ENCODE measurements at places on chromosomes 5 and 9.

- DNase-seq: no peak
Observed at GRCh38 chr5:9398227-9398626, 147.6 kb downstream of the SEMA5A start.

DNA sequence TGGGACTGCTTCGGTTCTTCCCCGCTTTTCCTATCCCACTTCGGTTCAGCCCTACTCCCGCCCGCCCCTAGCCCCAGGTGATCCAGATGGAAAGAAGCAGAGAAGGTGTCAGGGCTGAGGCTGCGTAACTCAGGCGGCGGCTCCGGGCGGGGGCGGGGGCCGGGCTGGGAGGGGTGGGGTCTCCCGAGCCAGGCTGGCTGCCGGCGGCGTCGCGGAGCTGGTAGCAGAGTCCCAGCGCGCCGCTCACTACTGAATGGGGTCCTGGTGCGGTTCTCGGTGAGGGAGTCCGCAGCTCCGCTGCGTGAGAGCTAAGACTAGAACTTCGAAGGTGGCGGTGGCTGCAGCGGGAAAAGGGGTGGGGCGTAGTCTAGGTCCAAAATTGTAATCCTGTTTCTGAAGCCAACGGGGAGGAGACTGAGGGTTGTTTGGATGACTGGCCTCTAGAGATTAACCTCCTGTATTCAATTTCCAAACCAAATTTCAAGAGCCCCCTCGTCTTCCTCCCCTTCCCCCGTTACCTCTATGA, 1.4 kb downstream of the PRR16 start:
- no peak for DNase-seq

GRCh38 chr9:134681061-134681661, 39.6 kb downstream of the COL5A1 start:
- DNase-seq: no peak

DNA sequence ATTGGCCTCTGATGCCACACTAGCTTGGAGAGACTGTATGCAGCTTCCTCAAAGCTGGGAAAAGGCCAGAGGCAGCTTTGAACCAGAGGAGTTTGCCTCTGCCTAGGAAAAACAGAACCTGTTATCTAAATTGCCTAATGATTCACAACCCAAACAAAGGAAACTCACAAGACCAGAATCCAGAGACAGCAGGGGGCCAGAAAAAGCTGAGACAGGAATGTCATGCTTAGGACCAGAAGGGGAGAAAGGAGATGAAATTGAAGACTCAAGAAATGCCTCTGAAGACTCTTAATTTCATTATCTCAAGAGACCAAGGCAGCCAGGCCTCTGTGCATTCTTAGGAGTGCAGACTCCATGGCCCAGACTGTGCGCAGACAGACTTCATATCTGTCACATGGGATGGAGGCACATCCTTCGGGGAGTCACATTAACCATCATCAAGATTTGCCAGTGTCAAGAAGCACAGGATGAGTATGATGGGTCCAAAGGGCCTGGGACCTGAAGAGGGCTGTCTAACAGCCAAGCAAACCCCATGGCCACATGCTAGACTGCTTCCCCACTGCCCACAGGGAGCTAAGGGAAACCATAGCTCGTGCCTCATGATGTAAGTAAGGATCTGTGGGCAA, 57.3 kb downstream of the ARSB start:
- no peak for DNase-seq

GRCh38 chr9:89418882-89419640, 78.9 kb downstream of the SEMA4D start:
- no peak for DNase-seq

- DNase-seq: no peak
Observed at GRCh38 chr5:102975045-102975444, 144.9 kb downstream of the GIN1 start.

GRCh38 chr5:61649971-61650370, 317.9 kb downstream of the ZSWIM6 start:
- no peak for DNase-seq

DNA sequence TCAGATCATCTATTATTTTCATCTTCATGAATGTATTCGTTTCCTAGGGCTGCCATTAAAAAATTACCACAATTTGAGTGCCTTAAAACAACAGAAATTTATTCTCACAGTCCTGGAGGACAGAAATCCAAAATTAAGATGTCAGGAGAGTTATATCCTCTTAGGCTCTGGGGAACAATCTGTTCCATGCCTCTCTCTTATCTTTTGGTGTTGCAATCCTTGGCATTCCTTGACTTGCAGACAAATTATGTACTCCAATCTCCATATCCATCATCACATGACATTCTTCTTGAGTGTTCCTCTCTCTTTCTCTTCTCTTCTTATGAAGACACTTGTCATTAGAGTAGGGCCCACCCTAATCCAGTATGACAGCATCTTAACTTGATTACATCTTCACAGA, 339.4 kb downstream of the EFNA5 start:
- DNase-seq: no peak

DNA sequence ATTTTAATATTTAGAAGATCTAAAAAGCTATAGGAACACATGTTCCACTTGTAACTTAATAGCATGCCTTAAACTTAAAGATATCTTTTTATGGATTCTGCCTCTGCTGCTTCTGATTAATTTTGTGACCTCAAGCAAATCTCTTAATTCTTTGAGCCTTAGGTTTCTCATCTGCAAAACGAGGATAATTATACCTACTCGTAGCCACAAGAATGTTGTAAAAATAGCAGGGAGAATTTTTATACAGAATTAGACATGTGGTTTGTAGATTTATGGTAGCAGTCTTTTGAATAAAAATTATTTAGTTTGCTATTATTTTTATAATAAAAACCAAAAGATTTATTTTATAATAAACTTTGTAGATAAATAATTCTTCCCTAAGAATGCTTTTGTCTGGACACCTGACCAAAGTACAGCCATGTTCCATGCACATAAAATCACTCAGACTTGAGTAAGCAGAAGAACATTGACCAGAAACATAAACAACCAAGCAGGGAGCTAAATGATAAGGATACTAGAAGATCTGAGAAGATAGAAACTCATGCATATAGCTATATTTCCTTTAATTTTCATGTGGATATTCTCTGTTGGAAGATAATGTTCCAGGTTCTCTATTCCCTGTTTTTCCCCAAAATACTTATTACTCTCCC, 18.5 kb downstream of the C9orf85 start:
- no peak for DNase-seq

DNA sequence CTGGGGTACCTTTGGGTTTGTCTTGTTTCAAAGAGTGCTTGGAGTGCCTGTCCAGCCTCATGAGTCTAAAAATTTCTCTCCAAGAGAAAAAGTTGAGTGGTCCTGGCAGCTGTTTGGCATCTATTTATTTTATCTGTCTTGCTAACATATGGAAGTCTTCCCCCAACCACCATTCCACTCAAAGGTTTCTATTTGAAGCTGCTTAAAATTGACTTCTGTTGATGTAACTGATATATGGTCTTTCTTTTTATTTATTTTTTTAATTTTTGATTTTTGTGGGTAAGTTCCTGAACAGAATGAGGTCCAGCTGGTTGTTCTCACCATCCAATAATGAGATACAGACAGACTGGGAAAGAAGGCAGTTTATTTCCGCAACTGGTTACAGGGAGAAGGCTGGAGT, 178.7 kb upstream of the SGCD start:
- DNase-seq: no peak

GRCh38 chr5:163569284-163569683, 63.9 kb downstream of the MAT2B start:
- DNase-seq: no peak

- no peak for DNase-seq
Observed at GRCh38 chr5:135843571-135844337, 9.3 kb downstream of the SLC25A48 start.

DNA sequence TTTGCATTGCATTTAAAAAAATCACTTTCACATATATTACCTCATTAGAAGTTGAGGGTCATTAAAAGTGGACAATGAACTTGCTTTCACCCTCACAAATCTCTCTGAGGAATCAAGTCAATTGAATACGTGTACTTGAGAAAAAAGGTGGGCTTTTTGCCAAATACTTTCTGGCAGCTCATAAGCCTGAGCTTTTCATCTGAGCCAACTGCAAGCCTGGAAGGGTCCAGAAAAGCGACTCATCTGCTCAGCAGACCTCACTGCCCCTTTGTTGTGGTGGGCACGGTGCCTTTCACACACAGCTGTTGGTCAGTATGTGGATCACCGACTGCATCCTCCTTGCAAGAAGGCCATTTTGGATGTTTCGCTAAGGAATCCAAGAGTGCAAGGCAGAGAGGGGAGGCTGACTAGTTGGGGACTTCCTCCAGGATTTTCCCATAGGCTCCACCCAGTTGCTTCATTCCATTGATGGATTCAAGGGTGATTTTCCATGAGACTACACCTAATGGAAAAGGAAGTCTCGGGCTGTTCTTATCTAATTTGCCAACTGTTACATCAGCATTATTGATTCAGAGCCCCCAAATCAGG, 564.7 kb downstream of the PDE4D start:
- peak; percentile 75 for DNase-seq

- no peak for DNase-seq
Observed at GRCh38 chr9:111412280-111412679, 71.9 kb downstream of the ECPAS start.

- DNase-seq: no peak
Observed at GRCh38 chr9:89493181-89493580, 4.7 kb downstream of the SEMA4D start.

DNA sequence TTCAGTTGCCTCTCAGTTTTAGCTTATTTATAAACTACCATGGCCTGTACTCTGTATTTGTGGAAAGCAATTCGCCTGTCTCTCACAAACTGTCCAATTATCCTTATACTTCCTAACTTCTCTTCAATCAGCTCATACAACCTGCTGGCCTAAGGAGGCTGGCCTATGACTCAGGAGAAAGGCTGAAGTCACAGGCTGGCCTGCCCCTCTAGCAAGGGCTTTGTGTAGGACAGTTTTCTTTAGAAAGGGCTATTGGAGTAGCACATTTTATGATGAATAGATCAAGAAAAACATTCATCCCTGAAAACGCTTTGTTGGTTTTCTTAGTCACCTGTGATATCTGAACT, 988.7 kb upstream of the ARRDC3 start:
- DNase-seq: no peak

DNA sequence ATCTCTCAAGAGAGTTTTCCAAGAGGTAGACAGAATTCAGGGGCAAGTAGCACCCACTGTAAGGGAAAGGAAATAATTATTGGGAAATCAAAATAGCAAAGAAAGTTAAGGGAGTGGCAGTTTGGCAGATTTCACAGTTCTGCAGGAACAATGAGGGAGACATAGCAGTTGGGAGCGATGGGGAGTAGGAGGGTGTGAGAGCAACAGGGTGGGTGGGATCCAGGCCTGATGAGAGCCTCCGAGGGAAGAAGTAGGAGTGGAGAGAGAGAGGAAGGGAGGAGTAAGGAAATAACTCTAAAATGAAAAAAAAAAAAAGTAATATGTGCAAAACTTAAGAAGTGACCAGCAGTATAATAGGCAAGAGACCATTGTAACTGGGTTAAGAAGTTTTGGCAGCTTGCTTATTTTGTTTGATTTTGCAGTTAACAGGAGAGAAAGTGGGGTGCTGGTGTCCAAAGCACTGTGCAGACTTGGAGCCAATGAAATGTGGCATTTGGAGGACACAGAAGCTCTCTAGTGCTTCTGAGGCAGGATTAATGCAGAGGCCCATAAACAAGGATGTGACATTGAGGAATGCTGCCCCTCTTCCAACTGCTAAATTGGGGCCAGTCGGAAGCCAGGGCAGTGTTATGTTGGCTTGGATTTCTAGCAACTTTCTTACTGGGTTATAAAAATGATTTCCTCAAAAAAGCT, 10.2 kb downstream of the TNFAIP8 start:
- no peak for DNase-seq

DNA sequence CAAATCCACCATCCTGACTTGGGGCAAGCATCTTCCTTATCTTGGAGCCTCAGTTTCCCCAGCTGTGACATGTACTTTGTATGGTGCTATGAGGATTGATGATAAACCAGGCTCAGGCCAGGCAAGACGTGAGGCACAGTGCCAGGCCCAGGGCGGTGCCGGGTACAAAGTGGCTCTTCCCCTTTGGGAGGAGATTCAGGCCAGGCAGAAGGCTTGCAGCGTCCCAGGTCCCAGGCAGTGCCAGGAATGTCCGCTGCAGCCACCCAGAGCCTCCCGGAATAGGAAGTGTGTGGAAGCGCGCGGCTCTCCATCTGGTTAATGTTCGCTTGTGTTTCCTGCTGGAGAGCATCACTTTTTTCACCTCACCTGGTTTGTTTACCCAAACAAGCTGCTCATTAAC, 12.6 kb upstream of the DENND1A start:
- DNase-seq: no peak

DNA sequence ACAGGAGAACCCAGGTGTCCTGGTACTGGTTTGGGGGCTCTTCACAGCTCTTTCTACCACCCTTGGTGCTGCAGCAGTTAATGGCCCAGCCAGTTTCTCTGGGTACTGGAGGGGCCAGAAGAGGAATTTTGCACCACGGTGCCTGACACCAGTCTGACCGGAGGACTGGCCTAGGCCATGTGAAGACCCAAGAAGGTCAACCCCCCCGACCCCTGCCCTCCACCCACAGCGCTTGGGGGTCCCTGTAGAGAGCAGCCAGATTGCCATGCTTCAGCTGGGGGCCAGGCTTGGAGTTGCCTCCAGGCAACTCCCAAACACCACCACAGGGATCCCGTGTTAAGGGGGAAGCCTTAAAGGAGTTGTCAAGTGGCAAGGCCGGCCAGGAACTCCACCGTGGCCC, 6.2 kb downstream of the ARSI start:
- no peak for DNase-seq

- DNase-seq: no peak
Observed at GRCh38 chr5:57662991-57663390, 180.4 kb upstream of the ACTBL2 start.

DNA sequence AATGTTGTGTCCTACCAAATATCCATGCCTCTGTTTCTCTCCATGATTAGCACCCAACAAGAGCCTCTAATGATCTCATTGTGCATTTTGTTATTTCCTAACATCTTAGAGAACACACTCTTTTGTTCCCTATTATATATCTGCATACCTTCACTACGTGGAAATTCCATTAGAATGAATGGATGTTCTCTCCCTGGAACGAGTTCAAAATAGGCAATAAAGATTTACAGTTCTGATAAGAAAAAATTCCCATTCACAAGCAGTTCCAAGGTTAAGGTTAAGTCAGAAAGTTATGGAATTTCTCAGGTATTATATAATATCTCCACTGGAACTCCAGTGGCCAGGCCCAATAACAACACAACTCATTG, 83.7 kb downstream of the TRPM6 start:
- DNase-seq: no peak

DNA sequence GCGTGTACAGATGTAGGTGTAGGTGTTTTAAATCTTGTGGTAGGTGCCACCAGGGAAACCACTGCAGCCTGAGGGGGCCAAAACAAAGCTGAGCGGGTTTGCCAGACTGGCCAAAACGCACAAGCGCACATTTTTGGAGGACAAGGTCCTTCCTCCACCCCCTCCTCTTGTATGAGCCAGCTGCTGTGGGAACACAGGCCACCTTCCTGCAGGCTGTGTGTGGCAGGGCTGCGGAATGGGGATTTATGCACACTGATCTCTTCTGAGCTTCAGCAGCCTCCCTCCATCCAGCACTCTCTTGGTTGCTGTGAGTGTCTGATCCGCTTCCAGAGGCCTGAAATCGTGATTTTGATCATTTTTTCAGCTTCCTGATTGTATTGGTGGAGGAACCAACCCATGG, 22.4 kb downstream of the ZBTB43 start:
- no peak for DNase-seq

Data from NCI-H345 (cell line).